NCI-H1436 treated with DMSO at 0.1 percent for 48 hours (cell line): ENCODE measurements at places on chromosomes 5 and 9.

DNA sequence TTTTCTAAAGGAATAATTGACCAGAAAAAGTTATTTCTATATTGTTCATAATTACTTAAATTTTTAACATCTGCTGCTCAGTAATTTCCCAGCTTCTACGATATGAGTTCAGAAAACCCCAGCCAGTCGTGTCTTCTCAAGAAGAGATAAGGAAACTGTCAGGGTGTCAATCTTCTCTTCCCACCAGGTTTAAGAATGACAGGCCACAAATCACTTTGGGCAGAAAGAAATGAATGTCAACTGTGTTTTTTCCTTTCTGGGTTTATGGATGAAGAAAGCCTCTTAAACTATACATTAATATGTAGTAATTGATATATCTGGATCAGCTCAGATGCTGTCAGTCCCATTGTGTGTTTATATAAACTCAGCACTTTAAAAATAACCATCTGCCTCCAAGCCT, 453.2 kb upstream of the NUDT12 start:
- DNase-seq, result no peak

GRCh38 chr5:129820-130219, 37.9 kb downstream of the PLEKHG4B start:
- no peak for DNase-seq

DNA sequence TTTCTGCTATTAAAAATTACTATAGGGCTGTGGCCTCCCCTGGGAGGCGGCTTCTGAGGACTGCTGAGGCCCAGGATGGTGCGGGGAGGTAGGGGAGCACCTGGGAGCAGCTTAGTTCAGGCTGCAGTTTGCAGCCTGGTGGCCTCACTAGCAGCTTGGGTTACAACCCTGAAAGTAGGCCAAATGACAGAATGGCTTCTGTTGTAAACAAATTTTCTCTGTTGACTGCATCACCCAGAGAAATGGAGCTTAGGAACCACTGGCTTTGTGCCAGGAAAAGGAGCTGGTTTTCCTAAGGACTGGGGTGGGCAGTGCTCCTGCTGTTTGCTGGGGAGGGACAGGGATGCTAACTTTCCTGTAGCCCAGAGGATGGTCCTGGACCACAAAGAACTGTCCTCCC, 130.3 kb downstream of the ENTREP1 start:
- no peak for DNase-seq

DNA sequence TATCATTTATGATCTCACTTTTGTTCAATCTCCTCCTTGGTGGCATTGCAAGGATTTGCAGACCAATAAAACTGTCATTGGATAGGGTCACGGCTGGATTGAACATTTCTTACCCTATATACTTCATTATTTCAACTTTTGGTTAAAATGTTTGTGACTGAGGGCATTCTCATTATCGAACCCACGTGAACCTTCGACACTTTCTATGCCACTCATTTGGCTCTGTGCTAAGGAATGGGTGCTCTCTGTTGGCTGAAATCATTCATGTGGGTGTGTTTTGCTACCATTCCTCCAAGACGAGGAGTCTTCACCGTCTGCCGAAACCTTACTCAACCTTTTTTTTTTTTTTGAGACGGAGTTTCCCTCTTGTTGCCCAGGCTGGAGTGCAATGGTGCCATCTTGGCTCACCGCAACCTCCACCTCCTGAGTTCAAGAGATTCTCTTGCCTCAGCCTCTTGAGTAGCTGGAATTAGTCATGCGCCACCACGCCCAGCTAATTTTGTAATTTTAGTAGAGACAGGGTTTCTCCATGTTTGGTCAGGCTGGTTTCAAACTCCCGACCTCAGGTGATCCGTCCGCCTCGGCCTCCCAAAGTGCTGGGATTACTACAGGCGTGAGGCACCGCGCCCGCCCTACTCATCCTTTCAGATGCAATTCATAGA, 62.5 kb downstream of the CSNK1A1 start:
- DNase-seq, result no peak

DNA sequence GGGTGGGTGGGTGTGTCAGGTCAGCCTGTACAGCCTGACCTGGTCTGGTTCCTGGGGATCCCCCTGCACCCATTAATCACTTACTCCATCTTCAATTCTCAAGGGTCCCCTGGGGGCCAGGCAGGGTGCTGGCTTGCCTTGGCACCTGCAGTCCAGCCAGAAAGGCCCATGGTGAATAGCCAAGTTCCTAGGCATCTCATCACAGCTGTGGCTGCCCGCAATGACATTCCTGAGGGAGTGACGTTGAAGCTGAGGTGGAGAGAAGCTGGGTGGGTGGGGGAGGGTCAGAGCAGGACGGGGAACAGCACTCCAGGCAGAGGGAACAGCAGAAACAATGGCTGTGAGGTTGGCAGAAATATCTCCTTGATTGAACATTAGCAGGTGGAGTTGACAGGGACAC, 10.6 kb downstream of the HMCN2 start:
- no peak for DNase-seq

GRCh38 chr9:7601739-7602138, 197.8 kb downstream of the DMAC1 start:
- DNase-seq, result no peak

DNA sequence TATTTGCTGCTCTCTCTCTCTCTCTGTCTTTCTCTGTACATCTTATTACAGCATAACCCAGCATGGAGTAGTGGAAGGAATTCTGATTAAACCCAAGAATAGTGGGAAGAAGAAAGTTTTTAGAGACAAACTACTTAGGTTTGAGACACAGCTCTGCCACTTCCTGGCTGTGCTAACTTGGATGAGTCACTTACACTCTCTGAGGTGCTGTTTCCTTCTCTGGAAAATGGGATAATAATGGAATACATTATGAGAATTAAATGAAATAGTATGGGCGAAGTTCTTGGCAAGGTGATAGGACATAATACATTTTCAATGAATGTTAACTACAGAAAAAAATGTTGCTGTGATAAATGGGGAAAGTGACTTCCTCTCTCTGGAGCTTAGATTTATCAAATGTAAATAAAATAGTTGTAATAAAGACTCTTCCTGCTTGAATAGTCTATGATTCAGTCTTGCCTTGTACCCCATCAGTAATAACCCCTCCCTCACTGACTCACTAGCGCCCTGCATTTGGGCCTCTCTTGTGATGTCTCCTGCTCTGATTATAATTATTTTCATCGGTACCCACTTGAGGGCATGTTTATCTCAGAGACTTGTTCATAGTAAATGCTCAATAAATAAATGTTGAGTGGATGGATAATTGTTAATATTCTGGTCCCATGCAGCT, 27.6 kb downstream of the KIF4B start:
- no peak for DNase-seq

GRCh38 chr9:133003071-133003461, 24.6 kb downstream of the GFI1B start:
- DNase-seq, result no peak
